Kasumi-1 (cell line): ENCODE measurements at places on chromosomes 11 and 22.
A peak's percentile ranks its signal among the peaks of the same experiment; 100 is the strongest.

GRCh38 chr11:96189351-96189750, 153.6 kb downstream of the MAML2 start:
- no peak for DNase-seq

DNA sequence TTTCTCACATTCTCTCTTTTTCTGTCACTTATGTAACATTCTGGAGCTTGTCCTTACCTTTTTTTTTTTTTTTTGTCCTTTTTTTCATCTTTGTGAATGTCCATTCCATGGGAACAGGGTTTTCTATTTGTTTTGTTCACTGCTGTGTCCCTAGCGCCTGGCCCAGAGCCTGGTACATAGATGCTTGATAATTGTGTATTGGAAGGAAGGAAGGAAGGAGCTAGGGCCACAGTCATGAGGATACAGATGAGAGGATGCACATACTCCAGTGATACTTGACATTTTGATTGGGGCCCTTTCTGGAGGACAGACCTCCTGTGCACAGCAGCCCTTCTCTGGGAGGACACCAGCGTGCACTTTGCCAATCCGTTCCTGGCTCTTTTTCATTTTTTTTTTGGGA, 68.9 kb downstream of the KIAA1671 start:
- no peak for DNase-seq

- DNase-seq = no peak
Observed at GRCh38 chr22:39722501-39722900, 151.9 kb downstream of the CACNA1I start.

GRCh38 chr11:34254011-34254410, 103.8 kb downstream of the ABTB2 start:
- DNase-seq = no peak

DNA sequence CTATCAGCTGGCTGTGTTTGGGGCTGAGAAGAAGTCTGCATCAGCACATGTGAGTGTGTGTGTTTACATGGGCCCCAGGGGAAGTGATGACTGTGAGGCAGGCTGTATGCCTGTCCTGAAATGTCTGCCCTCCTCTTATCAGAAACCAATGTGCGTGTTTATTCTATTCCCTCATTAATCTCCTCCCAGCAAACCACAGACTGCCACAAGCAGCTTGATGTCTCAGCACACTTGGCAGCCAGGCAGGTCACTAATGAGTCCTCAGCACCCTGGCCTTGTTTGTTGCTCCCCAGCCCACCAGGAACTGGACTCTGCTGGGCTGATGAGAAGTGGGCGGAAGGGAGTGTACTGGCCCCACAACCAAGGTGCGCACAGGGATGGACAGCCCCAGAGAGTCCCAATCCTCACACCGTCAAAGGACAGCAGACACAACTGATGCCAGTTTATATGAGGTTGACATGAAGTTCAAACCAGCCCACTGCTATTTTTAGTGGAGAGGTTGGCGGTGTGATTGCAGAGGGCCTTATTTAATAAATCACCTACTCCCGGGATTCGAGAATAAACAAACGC, 225.8 kb downstream of the ETS1 start:
- DNase-seq = no peak

- no peak for DNase-seq
Observed at GRCh38 chr11:74157169-74157568, 13.6 kb downstream of the C2CD3 start.

- DNase-seq = no peak
Observed at GRCh38 chr22:17172029-17172833, 13.2 kb upstream of the HDHD5 start.

- DNase-seq = no peak
Observed at GRCh38 chr11:102194990-102195389, 84.7 kb downstream of the YAP1 start.

- DNase-seq = no peak
Observed at GRCh38 chr22:37967147-37967546, 13.6 kb downstream of the POLR2F start.

GRCh38 chr11:20337526-20338154, 25.9 kb upstream of the HTATIP2 start:
- DNase-seq = peak; percentile 35

DNA sequence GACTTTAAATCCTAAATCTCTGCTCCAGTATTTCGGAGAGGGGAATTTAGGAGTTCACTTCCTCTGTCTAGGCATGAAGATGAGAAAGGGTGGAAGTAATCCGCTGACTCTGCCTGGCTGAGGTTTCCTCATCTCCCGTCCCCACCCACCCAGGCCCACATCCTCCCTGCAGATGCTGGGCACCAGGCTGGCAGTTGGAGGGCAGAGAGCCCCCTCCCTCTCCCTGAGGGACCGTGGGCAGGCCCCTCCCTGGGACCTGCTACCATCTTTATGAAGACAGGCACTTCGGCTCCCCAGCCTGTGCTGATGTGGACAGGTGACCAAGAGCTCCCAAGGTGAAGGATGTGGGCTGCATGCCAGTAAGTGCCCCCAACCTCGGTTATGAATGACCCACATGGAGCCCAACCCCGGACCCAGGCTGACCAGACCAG, 6.7 kb downstream of the CASTOR1 start:
- no peak for DNase-seq

DNA sequence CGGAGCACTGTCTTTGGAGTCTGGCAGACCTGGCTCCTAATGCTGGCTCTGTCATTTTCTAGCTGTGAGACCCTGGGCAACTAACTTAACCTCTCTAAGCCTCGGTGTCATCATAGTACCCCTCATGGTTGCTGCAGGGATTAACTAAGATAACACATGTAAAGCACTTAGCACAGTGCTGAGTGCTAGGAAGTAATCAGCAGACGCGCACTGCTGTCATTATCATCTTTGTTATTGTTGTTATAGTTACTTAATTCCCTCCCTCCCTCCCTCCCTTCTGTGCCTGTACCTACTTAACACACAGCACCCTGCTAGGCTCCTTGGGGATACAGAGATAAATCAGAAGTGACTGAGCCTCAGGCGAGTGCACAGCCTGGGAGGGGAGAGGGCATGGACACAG, 104.7 kb upstream of the PITPNB start:
- DNase-seq = no peak

DNA sequence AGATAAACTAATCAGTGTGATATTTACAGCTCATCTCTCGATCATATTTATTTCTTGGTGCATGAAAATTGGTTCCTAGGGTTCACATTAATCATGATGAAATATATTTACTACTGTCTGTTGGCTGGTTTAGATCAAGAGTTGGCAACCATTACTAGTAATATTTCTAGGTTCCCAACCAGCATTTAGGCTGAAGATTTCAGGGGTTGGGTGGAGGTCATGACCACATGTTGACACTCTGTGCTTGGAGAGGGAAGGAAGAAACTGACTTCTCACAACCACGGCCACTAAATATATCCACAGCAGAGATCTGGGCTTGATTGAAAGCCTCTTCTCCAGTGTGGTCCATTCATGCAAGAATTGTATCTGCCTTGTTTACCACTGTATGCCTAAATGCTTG, 87.9 kb downstream of the ALX4 start:
- peak; percentile 1 for DNase-seq

DNA sequence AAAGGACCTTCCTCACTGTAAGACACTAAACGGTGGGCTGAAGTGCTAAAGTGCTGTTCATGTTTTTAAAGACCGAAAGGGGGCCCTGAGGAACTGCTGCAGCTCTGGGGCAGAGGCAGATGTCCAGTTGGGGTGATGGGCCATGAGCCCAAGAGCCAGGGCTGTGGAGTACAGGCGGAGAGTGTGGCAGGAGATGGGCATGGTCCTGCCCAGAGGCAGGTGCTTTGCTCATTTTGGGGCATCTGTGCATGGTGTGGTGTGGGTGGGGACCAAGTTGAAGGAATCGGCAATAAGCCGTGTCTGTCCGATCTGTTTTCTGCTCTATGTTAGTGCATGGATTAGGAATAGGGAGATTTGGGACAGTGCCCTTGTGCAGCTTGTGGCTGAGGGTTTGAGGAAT, 258.3 kb downstream of the NTM start:
- DNase-seq = no peak

DNA sequence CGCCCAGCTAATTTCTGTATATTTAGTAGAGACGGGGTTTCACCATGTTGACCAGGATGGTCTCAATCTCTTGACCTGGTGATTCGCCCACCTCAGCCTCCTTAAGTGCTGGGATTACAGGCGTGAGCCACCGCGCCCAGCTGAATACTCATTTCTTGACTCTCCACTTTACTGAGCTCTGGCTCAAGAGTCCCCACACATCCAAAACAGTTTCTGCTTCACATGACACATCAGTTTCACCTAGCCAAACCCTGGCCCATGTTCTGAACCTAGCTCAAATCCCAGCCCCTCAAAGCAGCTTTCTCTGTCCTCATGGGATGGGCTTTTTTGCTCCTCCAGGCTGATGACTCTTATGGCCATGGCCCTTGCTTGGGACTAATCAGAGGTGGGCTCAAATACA, 9.8 kb downstream of the HYOU1 start:
- DNase-seq = no peak

DNA sequence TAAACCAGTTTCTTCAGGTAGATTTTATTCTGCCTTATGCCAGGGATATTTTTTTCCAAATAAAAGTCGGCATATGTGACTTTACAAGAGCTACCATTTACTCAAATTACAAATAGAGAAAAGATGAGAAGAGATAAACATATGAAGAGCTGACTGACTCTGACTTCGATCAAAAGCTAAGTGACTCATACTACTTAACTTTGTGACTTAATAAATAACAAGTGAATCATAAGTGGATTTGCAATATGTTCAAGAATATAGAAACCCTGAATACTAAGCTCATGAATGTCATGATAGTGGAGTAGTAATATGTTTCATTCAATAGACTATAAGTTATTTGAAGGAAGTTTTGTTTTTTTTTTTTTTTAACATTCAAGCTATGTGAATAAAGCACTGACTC, 130.5 kb upstream of the ANO3 start:
- no peak for DNase-seq

DNA sequence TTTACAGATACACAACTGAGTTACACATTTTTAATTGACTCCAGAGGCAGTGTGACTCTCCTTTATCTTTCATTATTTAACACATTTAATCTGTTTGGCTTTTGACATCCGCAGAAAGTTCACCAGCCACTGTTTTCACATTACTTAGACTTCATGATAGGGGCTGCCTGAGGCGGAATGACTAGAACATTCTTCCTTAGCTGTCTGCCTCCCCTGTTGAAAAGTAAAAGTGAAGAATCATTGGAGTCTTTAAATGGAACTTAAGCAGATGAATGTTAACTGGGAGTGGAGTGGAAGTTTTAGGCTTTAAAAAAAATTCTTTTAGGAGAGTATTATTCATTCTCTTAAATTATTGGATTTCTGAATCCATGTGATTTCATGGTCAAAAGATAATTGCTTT, 229.2 kb upstream of the MTNR1B start:
- no peak for DNase-seq

- DNase-seq = no peak
Observed at GRCh38 chr11:128852327-128853023, 14.6 kb downstream of the KCNJ1 start.

- peak; percentile 34 for DNase-seq
Observed at GRCh38 chr11:125348674-125349309, 147.3 kb downstream of the FEZ1 start.

DNA sequence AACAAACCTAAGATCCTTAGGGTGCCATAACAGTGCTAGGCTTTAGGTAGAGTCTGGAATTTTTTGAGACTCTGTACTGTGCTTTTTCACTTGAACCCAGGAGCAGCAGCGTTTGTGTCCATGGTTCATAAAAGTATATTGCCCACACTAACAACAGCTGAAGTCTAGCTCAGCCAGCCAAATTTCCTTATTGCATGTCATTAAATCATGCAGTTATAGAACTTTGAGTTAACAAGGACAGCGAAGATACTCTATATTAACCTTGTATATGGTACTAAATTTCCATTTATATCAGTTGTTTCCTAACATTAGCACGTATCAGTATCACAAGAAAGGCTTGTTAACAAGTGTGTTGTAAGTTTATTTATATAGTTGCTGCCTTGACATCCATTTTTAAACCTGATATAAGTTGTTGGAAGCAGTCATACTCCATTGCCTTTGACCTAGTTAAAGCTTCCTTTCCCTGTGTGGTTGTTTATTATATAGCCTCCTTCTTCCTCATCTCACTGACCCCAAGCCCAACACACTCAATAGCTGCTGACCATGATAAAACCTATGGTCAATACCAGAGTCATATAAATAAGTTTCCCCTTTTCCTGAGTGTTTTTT, 46.7 kb downstream of the NXPE2 start:
- no peak for DNase-seq

- DNase-seq = no peak
Observed at GRCh38 chr11:1508491-1508891, 21.9 kb upstream of the MOB2 start.

DNA sequence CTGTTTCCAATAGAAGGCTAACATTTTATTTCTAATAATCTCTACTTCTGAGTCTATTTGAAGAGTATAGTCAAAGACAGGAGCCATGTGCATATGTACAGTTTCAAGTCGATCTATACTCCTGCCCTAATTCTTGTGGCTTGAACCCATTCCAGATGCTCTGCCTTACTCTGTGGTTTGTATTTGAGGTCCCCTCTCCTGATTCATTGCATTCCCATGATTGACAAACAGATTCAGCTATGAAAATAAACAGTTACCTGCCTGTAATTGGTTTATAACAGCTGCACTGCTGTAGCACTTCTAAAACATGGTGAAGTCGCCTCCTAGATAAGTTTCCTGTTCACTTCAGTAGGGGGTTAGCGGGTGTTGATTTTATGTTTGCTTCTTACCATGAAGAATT, 138.7 kb downstream of the SOX6 start:
- no peak for DNase-seq

GRCh38 chr11:69654660-69655478, 13.9 kb downstream of the CCND1 start:
- no peak for DNase-seq

- DNase-seq = no peak
Observed at GRCh38 chr11:3907590-3907989, 52.1 kb downstream of the STIM1 start.

DNA sequence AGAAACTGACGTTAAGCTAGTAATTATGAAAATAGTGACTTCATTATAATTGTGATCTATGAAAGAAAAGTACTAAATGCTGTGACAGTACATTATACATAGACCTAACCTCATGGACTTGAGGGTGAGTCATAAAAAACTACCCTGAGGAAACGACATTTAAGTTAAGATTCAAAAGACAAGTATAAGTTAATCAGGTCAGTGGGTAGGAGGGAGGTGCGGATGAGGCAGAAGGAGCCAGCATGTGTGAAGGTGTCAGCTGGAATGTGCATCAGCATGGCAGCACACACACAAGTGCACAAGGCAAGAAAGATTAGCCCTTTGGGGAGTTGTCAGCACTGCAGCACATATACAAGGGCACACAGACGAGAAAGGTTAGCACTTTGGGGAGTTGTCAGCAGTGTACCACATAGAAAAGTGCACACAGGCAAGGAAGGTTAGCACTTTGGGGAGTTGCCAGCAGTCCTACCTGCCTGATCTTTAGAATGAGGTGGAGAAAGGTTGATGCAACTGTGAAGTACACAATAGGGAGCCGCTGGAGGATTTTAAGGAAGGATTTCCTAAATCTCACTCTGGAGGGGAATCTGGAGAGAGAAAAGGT, 31.6 kb upstream of the CAVIN3 start:
- DNase-seq = no peak
